ENCODE measurements at places on chromosomes 4 and X.

DNA sequence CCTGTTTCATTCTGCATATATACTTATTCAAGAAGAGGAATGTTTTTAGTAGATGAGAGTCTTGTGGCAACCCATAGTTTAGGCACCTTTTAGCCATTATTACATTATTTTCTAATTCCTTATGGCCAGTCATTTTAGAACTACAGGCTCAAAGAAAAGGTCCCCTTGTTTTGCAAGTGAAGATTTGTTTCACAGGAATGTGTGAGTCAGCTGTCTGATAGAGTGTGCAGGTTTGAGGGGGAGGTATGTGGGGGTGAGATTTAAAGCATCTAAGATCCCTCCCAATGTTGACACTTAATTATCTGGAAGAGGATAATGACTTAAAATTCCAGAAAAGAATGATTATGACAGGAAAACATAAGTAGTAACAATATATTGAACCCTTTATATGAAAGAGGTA, 495.6 kb downstream of the KCNIP4 start:
- no peak for DNase-seq

- DNase-seq: no peak
Measured at GRCh38 chr4:20639346-20639745, 60.9 kb upstream of the PACRGL start.

DNA sequence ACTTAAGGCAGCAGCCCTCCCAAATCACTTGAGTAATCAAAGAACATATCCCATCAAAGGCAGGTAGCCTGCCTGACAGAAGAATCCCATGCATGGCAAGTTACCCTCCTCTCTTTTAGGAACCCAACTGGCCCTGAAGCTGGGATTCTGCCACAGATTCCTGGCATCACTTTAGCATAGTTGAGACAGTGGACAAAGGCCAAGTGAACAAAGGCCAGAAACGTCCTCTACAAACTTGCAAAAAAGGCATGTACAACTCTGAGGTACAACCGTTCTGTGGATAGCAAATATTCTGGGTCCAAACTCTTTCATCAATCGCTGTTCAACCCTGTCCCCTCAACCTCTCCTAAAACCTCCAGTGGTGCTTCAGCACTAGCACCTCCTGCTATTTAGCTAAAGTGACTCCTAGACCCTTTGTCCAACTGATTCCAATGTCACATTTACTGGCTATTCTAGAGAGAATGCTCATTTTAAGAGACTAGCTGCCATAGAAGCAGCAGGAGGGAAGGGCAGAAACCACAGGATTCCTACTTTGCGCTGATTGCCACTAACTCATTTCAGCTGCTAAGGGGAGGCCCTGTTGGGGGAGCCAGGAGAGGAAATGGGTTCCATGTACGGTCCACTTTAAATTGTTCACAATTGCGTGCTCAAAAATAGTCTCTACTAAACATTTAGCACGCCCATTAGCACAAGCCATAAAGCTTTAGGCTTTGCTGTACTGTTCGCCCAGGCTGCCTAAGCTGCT, 105.9 kb downstream of the SHROOM4 start:
- DNase-seq: no peak

DNA sequence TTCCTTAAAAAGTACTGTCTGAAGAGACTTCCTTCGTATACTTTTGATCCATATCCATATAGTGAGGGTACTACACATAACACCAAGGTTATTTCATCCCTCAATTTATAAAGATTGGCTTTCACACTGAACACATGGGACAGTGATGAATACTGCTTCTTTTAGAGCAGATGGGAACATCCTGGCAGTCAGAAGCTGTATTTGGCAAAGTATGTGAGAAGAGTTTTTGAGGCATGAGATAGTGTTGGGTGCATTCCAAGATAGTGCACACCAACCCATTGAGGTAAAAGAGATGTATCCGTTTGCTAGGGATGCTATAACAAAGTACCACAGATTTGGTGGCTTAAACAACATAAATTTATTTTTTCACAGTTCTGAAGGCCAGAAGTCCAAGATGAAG, 141.1 kb downstream of the MOSPD2 start:
- DNase-seq: no peak

DNA sequence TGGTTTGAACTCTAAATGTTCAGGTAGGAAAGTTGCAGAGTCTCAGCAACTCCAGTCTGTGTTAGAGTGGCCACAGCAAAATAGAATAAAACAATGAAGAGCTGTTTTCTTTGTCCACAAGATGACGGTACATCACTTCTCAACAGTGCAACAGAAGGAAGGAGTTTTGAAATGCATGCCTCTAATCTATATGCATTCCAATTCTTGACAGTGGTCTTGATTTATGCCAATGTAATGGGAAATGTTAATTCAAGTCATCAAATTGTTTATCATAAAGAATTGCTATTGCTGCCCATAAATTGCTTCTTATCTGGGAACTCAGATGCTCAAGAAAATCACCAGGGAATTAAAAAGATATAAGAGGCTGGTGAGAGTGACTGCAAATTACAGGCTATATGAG, 195.5 kb upstream of the PRPS2 start:
- DNase-seq: no peak

- no peak for DNase-seq
Measured at GRCh38 chr4:47615385-47615784, 130.3 kb downstream of the ATP10D start.

- DNase-seq: no peak
Measured at GRCh38 chrX:154029439-154029838, 9.7 kb upstream of the IRAK1 start.

Measured in vagina (tissue), 2 donors.